Uterine smooth muscle cell (primary cell): ENCODE measurements at places on chromosomes 13 and 19. TPM values are rescaled to one million over a fixed set of nuclear protein-coding genes. Genes with fewer than 3 reads are reported as not detected.

ZNF845 gene
- total RNA-seq, result 8.4 and 9.1 TPM in 2 replicates

PCSK4 gene
- total RNA-seq, result 2.3 and 4.4 TPM in 2 replicates

FAM124A gene
- total RNA-seq, result 1.5 and 2.2 TPM in 2 replicates

CAB39L gene
- 7.0 and 9.4 TPM in 2 replicates for total RNA-seq

IRGC gene
- not detected in 2 replicates for total RNA-seq

KIR2DL1 gene
- total RNA-seq, result not detected in 2 replicates

ATP4A gene
- not detected in 2 replicates for total RNA-seq

C19orf81 gene
- 0.22 TPM in 1 of 2 replicates, not detected in the other for total RNA-seq

GFY gene
- 0.11 TPM in 1 of 2 replicates, not detected in the other for total RNA-seq

KCTD4 gene
- not detected in 2 replicates for total RNA-seq

ZNF626 gene
- 15.6 and 16.9 TPM in 2 replicates for total RNA-seq

LRRC63 gene
- 0.22 and 0.50 TPM in 2 replicates for total RNA-seq

PCDH9 gene
- 3.2 and 3.6 TPM in 2 replicates for total RNA-seq

SMAD9 gene
- 2.1 and 3.1 TPM in 2 replicates for total RNA-seq

SYNGR4 gene
- total RNA-seq, result not detected in 2 replicates

DMAC2 gene
- total RNA-seq, result 42.5 and 44.4 TPM in 2 replicates

COX7A1 gene
- 4.5 and 12.9 TPM in 2 replicates for total RNA-seq

S1PR5 gene
- 0.12 and 0.44 TPM in 2 replicates for total RNA-seq

CGB7 gene
- 0.22 and 0.37 TPM in 2 replicates for total RNA-seq

OR10H1 gene
- total RNA-seq, result not detected in 2 replicates

TMEM255B gene
- 1.3 and 3.4 TPM in 2 replicates for total RNA-seq

RETN gene
- not detected in 2 replicates for total RNA-seq

SERPINE3 gene
- total RNA-seq, result under 0.01 TPM in 2 replicates

RGS9BP gene
- total RNA-seq, result 0.22 and 0.50 TPM in 2 replicates

PRR20A gene
- not detected in 2 replicates for total RNA-seq

GIPC3 gene
- under 0.01 TPM in 1 of 2 replicates, not detected in the other for total RNA-seq

OSCAR gene
- total RNA-seq, result 0.22 and 0.50 TPM in 2 replicates

PLVAP gene
- total RNA-seq, result 0.22 and 0.50 TPM in 2 replicates

MISP gene
- 0.12 TPM in 1 of 2 replicates, not detected in the other for total RNA-seq

PSG7 gene
- total RNA-seq, result not detected in 2 replicates

TEX30 gene
- 14.6 and 31.2 TPM in 2 replicates for total RNA-seq

ZNF432 gene
- total RNA-seq, result 10.3 and 11.4 TPM in 2 replicates

LILRA5 gene
- not detected in 2 replicates for total RNA-seq

CELF5 gene
- not detected in 2 replicates for total RNA-seq

DLL3 gene
- total RNA-seq, result 0.12 and 0.55 TPM in 2 replicates

ENOX1 gene
- total RNA-seq, result 4.2 and 7.4 TPM in 2 replicates

MAP4K1 gene
- total RNA-seq, result 0.55 TPM in 1 of 2 replicates, not detected in the other
